ENCODE measurements at places on chromosomes 13 and 19.
A peak's percentile ranks its signal among the peaks of the same experiment; 100 is the strongest.

- DNase-seq = no peak
These were observed 15.7 kb upstream of the PGLS start for GRCh38 chr19:17495639-17496296.

- DNase-seq = no peak
These were observed 2673.8 kb downstream of the PCDH9 start for GRCh38 chr13:64556376-64556775.

DNA sequence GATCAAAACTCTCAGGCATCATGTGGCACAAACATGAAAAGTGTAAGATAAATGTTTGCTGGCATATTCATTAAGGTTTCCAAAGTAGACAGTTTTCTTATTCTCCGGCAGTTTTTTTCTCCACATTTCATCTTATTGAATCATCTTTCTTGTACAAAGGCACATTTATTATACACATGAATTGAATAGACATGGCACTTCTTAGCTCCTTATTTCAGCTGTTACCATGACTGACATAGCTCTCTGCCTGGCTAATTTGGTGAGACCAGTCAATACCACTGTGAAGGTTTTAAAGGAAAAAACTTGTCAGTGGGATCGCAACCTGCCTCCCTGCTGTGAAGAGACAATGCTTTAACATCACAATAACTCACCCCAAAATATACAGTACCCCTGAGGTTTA, 285.0 kb upstream of the PCDH20 start:
- no peak for DNase-seq

- peak; percentile 51 for DNase-seq
These were observed 43.9 kb downstream of the SIAH3 start for GRCh38 chr13:45807520-45808099.

DNA sequence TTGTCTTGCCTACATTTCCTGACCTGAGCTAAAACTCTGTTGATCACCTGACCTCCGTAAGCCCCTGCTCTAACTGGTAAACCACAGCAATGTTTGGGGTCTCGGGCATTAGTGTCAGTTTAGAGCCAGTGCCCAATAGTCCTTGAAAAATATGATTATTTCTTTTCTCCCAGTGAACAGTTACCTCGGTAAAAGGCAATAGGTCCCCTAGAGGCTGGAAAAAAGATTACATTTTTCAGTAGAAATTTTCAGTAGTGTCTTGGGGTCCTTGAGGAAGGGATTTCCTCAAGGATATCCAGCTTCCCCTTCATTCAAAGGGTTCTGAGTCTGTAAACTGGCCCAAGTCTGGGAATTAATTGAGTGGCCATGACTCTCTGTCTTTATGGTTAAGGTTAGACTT, 177.5 kb downstream of the SLC7A1 start:
- no peak for DNase-seq

DNA sequence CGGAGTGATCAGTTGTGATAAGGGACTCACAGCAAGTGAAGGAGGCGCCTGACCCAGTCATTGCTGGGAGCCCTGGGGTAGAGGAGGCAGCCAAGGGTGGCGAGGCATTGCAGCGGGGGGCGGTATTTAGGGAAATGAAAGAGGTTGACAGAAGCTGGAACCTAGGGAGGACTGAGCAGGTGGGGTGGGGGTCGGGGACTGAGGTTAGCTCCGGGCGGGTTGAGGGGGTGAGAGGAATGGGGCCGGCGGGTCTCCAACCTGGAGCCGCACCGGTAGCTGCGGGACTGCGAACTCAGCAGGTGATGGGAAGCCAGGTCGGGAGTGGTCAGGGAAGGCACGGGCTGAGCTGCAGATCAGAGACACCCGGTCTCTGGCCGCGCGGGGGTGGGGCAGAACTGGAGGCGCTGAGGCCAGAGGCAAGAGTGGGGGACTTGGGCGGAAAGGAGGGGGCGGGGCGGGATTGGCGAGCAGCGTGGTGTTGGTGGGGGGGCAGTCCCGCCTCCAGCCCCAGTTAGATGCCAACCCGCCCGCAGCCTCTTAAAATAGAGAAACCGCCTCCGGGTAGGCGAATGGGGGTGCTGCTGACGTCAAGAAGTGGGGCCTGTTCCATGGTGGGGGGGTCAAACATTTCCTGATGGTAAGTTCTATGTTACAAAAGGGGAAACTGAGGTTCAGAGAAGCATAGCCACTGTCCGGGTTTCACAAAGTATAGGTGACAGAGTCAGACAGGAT, 1.5 kb downstream of the MAST3 start:
- DNase-seq = peak; percentile 54

DNA sequence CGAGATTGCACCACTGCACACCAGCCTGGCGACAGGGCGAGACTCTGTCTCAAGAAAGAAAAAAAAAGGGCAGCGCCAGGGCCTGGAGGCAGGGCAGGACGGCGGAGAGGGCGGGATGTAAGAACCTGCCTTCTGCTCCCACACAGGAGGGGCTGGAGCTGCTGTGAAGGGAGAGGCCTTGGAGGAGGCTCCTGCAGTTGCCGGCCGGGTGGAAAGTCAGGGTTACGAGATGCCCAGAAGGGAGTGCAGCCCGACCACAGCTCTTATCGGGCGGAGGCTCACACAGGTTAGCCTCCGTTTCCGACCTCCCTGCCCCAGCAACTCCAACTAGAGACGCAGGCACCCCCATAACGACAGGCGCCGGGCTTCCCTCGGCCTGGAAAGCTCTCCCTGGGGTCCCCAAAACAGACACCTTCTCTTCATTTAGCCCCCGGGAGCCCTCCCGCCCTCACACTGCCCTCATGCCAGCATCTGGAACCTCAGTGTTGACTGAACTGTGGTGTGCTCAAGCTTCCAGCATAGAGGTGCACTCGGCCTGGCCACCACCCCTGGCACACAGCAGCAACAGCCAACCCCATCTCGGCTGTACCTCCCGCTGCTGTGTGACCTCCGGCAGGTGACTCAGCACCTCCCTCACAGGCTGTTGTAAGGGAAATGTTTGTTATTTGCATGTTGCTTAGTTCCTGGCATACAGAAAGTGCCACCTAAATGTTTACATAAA, 1.4 kb downstream of the PLPP2 start:
- no peak for DNase-seq

DNA sequence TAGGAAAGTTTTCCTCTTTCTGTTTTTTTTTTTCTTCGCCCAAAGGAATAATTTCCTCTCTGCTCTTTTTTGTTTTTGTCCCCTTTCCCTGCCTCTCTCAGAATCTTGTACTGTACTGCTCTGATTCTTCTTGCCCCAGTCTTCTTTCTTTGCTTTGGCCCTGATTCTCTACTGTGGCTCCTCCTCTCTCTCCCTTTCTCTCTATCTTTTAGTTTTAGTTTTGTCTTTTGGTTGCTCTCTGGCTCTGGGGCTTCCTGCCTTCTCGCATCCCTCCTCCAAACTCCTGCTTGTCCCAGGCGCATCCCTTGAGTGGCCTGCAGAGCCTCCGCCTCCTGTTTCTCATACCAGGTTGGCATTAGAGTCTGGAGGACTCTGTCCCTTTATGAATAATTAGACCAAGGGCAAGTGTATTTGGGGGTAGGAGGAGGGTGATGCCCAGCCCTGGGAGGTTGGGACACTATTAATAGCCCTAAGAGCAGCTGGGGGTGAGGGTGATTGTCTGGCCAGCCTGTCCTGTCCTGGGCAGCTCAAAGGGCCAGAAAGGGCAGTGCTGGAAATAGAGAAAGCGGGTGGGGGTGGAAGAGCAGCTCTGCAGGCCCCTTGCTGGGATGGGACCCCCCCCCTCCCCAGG, 39.1 kb downstream of the LYL1 start:
- no peak for DNase-seq

GRCh38 chr13:50909605-50910484, at the start of gene RNASEH2B:
RNASEH2B (plus strand) TSS chr13:50909791; CDS start chr13:50910077, 286 bp downstream.
- DNase-seq = peak; percentile 81

DNA sequence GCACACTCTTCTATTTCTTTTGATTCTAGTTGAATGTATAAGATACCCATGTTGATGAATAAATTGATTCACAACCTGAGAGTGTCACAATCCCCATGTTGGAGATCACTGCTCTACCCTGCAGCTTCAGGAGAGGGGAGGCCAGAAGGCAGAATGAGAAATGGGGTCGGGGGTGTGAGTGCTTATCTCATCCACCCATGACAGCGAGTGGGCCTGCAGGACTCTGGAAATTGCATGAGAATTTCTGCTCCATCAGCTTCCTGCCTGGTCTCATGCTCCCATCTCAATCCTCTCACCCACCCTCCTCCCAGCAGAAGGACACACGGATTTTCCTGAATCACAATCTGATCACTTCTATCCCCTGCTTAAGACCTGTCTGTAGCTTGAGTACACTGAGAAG, 22.9 kb upstream of the IGFL1 start:
- no peak for DNase-seq

GRCh38 chr19:1959928-1960589, 19.1 kb downstream of the CSNK1G2 start:
- DNase-seq = no peak

- DNase-seq = no peak
These were observed 5.2 kb upstream of the CDC16 start for GRCh38 chr13:114229506-114229905.

DNA sequence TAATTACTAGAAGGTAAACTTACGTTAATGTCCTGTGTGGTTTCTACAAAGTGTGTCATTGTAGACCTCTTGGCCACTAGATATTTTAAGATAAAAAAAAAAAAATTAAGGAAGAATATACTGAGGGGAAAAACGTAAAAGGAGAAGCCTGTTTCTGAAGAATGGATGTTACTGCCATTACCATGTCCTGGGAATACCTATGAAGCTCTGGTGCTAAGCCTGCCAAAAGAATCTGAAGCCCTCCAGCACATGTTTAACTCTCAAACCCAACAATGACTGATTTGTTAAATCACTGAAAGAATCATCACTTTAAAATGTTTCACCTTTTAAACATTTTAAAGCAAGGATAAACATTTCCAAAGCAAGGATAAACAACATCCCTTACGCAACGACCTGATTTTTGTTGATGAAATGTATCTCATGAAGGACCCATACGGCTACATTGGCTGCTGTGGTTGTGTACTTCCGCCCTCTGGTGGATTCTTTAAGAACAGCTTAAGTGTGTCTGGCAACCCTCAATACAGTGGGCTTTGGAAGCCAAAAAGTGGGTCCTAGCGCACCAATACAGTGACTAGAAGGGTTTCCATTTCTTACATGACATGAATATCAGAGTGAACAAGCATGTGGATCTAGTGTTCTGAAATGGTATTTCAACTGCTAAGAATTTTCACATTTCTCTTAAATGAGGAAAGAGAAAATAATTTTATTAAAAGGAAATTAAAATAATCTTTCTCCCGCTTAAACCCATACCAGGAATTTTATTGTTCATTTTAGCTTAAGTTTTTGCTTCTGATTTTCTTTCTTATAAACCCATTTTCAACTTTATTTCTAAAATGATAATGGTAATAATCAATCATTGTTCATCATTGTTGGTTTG, 74.5 kb upstream of the RAP2A start:
- DNase-seq = peak; percentile 78

DNA sequence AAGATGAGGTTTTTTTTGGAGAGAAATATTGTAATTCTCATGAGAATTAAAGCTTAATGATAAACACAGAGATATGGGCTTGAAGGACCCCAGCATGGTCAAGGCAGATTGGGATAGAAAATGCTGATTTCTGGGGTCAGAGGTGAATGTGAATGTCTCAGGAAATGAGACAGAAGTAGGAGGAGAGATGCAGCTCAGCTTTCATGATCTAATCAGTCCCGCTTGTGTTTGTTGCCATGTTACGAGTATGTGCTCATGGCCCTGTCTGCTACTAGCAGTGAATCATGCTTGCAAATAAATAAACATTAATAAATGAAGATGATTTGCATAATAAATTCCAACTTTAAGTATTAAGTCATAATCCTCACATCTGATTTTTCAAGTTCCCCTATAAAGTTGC, 23.0 kb upstream of the NDFIP2 start:
- DNase-seq = no peak

- no peak for DNase-seq
These were observed 11.1 kb downstream of the ZC3H13 start for GRCh38 chr13:46041419-46041839.

GRCh38 chr19:30924670-30925069, 424.6 kb downstream of the TSHZ3 start:
- no peak for DNase-seq

DNA sequence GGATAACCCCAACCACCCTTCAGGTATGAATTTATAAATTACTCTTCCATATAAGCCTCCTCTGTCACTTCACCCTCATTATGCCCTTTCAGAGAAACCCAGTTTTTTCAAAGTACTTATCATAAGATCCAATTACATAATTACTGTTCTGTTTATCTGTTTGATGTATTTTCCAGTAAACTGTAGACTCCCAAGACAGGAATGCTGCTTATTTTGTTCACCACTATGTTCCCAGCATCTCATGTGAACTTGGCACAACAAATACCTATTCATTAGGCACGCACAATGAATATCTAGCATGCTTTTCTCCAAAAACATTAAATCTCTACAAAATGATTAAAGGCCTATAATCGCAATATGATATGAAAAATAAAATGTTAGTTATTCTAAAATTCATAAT, 13.2 kb downstream of the ENOX1 start:
- DNase-seq = no peak

- no peak for DNase-seq
These were observed 32.6 kb upstream of the MTIF3 start for GRCh38 chr13:27482983-27483382.

DNA sequence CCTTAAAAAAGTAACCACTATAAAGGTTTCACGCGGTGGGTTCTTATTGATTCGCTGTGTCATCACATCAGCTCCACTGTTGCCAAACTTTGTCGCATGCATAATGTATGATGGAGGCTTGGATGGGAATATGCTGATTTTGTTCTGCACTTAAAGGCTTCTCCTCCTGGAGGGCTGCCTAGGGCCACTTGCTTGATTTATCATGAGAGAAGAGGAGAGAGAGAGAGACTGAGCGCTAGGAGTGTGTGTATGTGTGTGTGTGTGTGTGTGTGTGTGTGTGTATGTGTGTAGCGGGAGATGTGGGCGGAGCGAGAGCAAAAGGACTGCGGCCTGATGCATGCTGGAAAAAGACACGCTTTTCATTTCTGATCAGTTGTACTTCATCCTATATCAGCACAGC, 30.6 kb downstream of the FGF9 start:
- no peak for DNase-seq

GRCh38 chr19:8095354-8095886, 42.9 kb downstream of the CCL25 start:
- DNase-seq = no peak

GRCh38 chr19:42280815-42281145, 11.7 kb downstream of the CIC start:
- DNase-seq = no peak

DNA sequence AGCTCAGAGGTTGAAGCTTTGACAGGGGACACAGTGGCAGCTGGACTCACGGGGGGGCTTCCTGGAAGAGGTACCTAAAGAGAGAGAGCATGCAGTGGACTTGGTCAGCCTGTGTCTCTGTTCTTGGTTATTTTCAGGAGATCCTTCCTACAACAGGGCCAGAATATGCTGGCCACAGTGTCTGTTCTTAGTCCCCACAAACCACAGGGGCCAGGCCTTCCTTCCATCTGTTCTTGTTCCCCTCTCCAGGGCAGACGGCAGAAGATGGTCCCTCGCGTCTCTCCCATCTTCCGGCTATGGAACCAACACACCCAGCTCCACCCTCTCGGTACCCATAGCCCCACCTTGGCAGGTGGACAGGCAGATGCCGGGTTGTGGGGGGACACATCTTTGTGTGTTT, 24.8 kb downstream of the MAST3 start:
- no peak for DNase-seq
